Fibroblast of skin of back (primary cell): ENCODE measurements at places on chromosomes 12 and 14.
A peak's percentile ranks its signal among the peaks of the same experiment; 100 is the strongest.

- DNase-seq = peak; percentile 54
Observed at GRCh38 chr12:116547955-116548501, 11.2 kb upstream of the MAP1LC3B2 start.

DNA sequence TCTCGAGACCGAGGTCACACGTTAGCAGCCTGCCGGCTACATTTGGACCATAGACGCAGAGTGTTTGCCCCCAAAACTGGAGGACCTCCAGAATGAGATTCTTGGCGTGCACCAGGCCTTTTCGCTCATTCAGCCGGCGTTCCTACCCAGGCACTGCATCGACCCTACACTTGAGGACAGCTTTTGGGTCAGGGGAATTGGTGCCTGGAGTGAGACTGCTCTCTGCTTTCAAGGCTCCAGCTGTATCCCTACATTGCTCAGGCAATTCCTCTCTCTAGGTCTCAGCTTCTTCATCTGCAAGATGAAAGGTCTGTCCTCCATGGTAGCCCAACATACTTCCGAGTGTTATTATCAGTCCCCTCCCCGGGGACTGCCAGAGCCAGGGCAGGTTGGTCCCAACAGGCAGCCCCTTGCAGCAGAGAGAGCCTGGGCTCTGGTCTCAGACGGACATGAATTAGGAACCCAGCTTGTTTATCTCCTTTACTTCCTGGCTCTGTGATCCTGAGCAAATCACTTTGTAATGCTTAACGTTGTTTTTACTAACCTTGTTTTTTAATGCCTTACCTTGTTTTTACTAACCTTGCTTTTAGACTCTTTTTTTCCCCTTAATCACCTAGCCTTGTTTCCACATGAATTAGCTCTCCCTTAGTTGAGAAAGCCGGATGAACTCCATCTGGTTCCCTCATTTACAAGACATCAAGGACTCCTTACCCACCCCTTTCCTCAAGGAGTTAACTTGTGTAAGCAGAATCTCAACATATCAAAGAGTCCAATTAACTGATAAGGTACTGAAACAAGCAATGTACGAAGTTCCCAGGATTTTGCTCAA lies 892 bp downstream of the TCHP start:
- DNase-seq = no peak

DNA sequence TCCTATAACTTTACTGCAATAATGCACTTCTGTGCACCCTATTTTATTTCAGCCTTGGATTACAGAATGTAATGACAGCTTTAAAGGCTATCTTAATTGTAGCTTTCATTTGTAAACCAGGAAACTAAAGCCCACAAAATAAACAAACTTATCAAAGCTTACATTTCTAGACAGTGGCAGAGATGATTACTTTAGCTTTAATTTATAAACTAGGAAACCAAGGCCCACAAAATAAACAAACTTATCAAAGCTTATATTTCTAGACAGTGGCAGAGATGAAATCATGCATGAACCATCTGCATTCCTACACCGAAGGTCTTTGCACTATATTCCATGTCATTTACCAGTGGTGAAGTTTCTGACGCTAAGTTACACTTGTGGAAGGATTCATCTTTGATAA lies 74.4 kb downstream of the PRKD1 start:
- peak; percentile 3 for DNase-seq

DNA sequence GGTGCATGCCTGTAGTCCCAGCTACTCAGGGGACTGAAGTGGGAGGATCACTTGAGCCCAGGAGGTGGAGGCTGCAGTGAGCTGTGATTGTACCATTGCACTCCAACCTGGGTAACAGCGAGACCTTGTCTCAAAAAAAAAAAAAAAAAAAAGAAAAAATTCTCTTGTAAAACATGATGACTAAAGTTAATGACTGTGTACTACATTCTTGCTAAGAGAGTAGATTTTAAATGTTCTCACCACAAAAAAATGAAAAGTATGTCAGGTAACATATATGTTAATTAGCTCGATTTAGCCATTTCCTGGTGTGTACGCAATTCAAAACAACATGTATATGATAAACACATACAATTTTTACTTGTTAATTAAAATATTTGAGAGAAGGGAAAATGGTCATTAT lies 480.7 kb upstream of the RGS6 start:
- DNase-seq = no peak

DNA sequence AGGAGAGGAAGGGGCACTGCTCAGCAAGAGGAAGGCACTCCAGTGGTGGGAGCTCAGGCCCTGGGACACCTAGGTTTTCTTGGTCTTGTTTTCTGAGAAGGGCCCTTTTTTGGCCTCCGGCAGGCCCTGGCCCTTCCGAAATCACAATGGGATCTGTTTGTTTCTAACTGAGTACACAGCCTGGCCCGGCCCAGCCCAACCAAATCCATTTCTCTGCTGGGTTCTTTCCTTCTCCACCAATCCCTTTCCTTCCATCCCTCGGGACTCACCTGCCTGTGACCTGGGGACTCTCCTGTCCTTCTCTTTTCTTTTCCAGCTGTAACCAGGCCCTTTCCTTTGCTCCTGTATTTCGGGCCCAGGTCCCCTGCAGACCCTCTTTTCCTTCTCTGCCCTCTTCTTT lies 18.6 kb downstream of the TEAD4 start:
- DNase-seq = no peak

- no peak for DNase-seq
Observed at GRCh38 chr14:37711831-37712475, 116.5 kb downstream of the TTC6 start.

DNA sequence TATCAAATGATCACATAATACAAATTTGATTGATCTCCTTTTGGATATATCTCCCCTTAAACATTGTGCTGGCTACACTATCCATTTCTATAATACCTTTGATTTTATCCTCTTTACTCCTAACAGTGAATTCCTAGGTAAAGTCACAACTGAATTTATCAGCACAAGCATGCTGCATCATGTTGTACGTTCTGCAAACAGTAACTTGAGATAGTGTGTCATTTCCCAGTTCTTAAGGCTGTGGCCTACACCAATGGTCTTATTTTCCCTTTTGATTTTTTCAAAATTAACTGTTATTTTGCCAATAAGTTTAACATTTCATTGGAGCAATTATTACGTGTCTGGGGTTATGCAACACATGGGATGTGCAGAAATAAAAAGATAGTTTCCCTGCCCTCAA lies 24.8 kb downstream of the PRKCH start:
- DNase-seq = no peak

- DNase-seq = peak; percentile 64
Observed at GRCh38 chr14:99605299-99605961, 1.4 kb upstream of the CCDC85C start.

GRCh38 chr14:56290195-56290594 lies 172.0 kb downstream of the PELI2 start:
- no peak for DNase-seq

- DNase-seq = peak; percentile 98
Observed at GRCh38 chr12:63917864-63918799, 73.6 kb downstream of the SRGAP1 start.

DNA sequence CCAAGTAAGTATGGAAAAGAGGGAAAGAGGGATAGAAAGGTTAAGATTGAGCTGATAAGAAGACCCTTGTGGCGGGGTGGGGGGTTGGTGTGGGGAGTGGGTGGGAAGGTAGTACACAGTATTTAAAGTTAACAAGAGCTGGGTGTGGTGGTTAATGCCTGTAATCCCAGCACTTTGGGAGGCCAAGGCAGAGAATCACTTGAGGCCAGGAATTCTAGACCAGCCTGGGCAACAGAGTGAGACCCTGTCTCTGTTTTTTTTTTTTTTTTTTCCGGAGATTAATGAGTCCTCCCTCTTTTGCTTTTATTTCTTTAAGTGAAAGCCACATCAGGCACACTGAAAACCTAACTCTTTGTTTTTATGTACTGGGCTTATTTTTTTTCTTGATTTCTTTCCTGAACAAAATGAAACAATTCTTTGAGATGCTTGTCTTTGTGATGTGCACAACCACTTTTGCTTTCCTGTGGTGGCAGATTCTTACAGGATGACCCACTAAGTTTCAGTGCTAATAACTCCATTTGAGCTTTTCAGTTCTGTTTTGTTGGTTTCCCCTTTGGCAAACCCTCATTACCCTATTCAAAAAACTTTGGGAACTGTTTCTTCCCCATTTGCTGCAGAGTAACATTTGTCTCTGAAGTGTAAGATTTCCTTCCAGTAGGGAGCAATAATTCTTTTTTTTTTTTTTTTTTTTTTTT lies 54.8 kb downstream of the WNK1 start:
- DNase-seq = no peak
